ENCODE measurements at places on chromosomes 3 and 15.

GRCh38 chr3:54038391-54038790 lies 84.0 kb upstream of the CACNA2D3 start:
- DNase-seq: no peak
- no peaks in the 10 kb centered on the region for H3K27me3 ChIP-seq
- H3K36me3 ChIP-seq: no peaks in the 10 kb centered on the region
- no peak overlapping the region for H3K4me3 ChIP-seq
- no peaks in the 10 kb centered on the region for H3K4me1 ChIP-seq
- H3K27ac ChIP-seq: no peak overlapping the region

GRCh38 chr3:140148824-140149390 lies 213.9 kb downstream of the CLSTN2 start:
- H3K4me3 ChIP-seq: no peak overlapping the region
- no peak for DNase-seq
- H3K4me1 ChIP-seq: no peaks in the 10 kb centered on the region
- no peaks in the 10 kb centered on the region for H3K36me3 ChIP-seq
- no peaks in the 10 kb centered on the region for H3K27me3 ChIP-seq
- H3K27ac ChIP-seq: no peak overlapping the region

GRCh38 chr3:188772886-188773285 lies 398.9 kb upstream of the TPRG1 start:
- H3K4me3 ChIP-seq: no peak overlapping the region
- DNase-seq: no peak
- H3K4me1 ChIP-seq: no peaks in the 10 kb centered on the region
- no peaks in the 10 kb centered on the region for H3K36me3 ChIP-seq
- H3K27me3 ChIP-seq: no peaks in the 10 kb centered on the region
- no peak overlapping the region for H3K27ac ChIP-seq

DNA sequence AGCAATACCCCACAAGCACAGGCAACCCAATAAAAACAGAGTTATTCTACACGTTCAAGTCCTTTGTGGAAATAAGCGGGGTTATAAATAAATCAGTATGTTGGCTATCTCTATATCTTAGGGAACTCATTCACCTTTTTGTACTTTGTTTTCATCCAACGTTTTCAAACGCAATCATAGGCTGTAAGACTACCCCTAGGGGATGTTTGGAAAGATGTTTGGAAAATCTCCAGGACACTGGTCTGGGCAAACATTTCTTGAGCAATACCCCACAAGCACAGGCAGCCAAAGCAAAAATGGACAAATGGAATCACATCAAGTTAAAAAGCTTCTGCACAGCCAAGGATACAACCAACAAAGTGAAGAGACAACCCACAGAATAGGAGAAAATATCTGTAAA lies 70.1 kb downstream of the CLDN11 start:
- H3K27ac ChIP-seq: no peak overlapping the region
- H3K4me3 ChIP-seq: no peak overlapping the region
- peaks cover 5% of the 10 kb centered on the region for H3K27me3 ChIP-seq
- no peaks in the 10 kb centered on the region for H3K36me3 ChIP-seq

- peaks cover 41% of the 10 kb centered on the region for H3K4me1 ChIP-seq
- DNase-seq: no peak
Measured at GRCh38 chr3:108096532-108097321, 5.9 kb upstream of the CD47 start.

DNA sequence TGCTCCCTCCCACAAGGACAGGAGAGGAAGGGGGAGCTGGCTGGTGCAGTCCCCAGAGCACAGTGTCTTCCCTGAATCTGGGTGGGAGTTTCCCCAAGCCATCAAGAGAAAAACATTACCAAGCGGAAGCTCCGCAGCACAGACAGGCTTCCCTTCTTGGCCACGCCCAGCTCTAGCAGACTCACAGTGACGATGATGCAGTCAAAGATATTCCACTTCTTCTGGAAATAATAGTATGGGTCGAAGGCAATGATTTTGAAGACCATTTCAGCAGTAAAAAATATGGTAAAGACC lies 76.7 kb downstream of the SCN10A start:
- no peak for DNase-seq
- H3K4me1 ChIP-seq: no peaks in the 10 kb centered on the region
- H3K36me3 ChIP-seq: no peaks in the 10 kb centered on the region
- H3K27me3 ChIP-seq: no peaks in the 10 kb centered on the region
- H3K4me3 ChIP-seq: no peak overlapping the region

- no peaks in the 10 kb centered on the region for H3K27me3 ChIP-seq
- H3K27ac ChIP-seq: no peak overlapping the region
- H3K36me3 ChIP-seq: no peaks in the 10 kb centered on the region
- no peaks in the 10 kb centered on the region for H3K4me1 ChIP-seq
- no peak for DNase-seq
- no peak overlapping the region for H3K4me3 ChIP-seq
Measured at GRCh38 chr3:165522386-165522785, 314.8 kb downstream of the BCHE start.

DNA sequence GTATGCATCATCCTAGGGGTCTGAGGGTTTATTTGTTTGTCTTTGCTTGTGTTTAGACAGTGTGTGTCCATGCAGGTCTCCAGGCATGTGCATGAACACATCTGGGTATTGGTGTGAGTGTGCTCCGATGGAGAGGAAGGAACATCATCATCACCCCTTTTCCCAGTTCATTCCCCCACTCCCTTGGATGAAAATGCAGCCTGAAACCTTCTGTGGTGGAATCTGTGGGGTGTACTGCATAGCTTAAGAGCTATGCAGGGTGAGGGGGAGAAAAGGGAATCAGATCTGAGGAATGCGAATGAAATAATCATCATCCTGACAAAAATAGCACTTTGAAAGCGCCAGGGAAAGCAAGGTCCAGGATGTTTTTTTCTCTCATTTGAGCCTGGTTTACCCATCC lies 520.1 kb downstream of the NTRK3 start:
- no peaks in the 10 kb centered on the region for H3K36me3 ChIP-seq
- no peak for DNase-seq
- H3K27me3 ChIP-seq: peaks cover 2% of the 10 kb centered on the region
